ENCODE measurements at places on chromosomes 1 and 21. TPM values are rescaled to one million over a fixed set of nuclear protein-coding genes. Genes with fewer than 3 reads are reported as not detected.

The GNAT2 gene
- total RNA-seq, result not detected

The C1orf226 gene
- 1.1 TPM for total RNA-seq

The DNAI4 gene
- 34.9 TPM for total RNA-seq

The HUNK gene
- total RNA-seq, result 9.4 TPM

The KRTAP11-1 gene
- not detected for total RNA-seq

The RGS16 gene
- total RNA-seq, result 1.6 TPM
